Activated naive CD8-positive, alpha-beta T cell treated with anti-CD3 and anti-CD28 coated beads, Interleukin-2, amount 10 ng/mL, durations not matched to agents 7 days and 5 days (primary cell): ENCODE measurements at places on chromosomes 13 and 19. TPM values are rescaled to one million over a fixed set of nuclear protein-coding genes. Genes with fewer than 3 reads are reported as not detected.

Gene FPR1
- not detected for total RNA-seq

Gene MCF2L
- 11.5 TPM for total RNA-seq

Gene CD22
- 1.7 TPM for total RNA-seq

Gene CBLC
- total RNA-seq: not detected

Gene MBD3L4
- not detected for total RNA-seq

Gene OSCAR
- 0.96 TPM for total RNA-seq

Gene CKM
- not detected for total RNA-seq

- DNase-seq: no peak
Measured at GRCh38 chr13:49435992-49436391, 7.9 kb downstream of the CAB39L start.

DNA sequence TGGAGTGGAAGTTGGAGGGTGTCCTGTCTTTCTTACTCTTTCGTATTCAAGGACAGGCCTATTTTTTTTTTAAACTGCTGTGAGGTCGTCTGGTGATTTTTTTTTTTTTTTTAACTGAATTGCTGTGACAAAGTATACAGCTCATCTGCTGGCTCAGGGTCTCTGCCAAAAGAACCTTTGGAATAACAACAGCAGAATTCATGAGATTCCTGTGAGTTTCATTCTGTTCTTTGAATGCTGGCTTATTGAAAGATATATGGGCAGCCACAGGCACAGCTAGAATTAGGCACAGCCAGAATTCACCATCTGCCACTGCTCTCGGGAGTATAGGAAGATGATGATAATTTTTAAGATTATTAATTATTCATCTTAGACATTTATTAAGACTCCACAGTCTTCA lies 21.4 kb upstream of the FRY start:
- DNase-seq: no peak

DNA sequence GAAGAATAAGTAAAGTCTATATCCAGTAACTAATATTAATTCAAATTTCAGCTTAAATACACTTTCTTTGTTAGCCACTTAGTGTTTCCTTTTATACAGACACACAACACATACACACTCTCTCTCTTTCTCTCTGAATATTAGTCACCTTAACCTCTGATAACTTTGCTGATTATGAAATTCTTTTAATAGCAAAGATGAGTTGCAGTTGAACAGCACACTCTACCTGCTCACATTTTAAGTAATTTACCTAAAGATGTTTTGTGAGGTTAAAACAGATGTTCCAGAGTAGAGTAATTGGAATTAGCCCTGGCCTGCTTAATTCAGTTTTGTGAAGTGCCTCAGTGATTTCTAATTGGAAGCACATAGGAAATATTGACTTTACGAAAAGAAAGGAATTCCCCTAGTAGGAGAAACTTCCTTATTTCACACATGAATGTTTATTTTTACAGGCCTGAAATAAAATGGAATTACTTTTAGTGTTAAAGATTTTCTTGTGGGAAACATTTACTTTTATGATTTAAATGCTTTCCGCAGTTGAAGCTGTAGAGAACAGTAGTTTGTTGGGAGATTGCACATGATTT lies 184.3 kb downstream of the MYO16 start:
- no peak for DNase-seq

DNA sequence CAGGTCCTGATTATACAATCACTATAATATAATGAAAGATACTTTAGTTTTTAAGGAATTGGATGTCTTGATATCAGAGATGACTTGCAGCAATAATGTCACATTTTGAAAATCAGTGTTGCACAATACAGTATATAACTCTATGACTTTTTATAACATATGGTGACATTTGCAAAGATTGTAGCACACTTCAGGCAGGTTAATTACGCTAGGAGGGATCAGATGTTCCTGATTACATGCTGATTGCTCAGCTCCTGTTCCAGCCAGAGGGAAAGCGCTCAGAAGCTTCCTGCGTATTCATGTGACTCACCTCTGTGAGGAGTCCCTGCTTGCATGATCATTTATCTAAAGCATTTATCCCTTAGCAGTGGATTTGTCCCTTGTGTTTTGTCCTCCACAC lies 265.6 kb downstream of the GPC5 start:
- no peak for DNase-seq

DNA sequence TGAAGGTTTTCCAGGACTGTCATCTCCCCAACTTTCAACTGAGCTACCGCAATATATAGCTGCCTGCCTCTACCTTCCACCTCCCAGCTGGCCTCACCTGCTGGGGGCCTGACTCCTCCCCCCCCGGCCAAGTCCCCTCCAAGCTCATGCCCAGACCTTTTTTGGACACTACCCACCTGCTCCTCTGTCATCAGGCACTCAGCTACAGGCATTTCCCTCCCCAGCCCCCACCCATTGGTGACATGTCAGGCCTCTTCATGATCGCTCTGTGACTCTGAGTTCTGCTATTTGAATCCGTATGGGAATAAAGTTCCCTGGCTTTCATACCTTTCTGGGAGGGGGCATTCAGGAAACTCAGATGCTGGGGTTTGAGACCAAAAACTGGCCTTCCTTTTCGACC lies 1.8 kb downstream of the PRKACA start:
- DNase-seq: no peak
